ENCODE measurements at places on chromosomes 6 and 20.

DNA sequence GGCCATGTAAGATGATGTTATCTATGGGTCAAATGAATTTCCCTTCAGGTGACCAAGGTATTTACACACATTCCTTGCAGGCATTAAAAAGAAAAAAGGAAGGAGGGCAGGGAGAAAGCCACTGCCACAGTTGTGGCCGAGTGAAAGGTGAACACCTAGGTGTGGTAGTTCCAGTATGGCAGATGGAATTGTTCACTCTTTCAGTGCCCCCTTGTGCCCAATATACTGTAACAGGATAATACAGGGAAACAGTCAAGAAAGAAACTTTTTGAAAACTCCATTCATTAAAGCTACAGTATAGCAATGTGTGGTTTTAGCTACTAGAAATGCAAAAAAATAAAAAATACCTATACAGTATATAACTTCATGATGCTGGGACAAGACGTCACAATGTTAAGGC, 52.1 kb downstream of the BMP2 start:
- no peak for DNase-seq

GRCh38 chr20:25237610-25238318, 10.1 kb upstream of the PYGB start:
- DNase-seq = peak; percentile 87

DNA sequence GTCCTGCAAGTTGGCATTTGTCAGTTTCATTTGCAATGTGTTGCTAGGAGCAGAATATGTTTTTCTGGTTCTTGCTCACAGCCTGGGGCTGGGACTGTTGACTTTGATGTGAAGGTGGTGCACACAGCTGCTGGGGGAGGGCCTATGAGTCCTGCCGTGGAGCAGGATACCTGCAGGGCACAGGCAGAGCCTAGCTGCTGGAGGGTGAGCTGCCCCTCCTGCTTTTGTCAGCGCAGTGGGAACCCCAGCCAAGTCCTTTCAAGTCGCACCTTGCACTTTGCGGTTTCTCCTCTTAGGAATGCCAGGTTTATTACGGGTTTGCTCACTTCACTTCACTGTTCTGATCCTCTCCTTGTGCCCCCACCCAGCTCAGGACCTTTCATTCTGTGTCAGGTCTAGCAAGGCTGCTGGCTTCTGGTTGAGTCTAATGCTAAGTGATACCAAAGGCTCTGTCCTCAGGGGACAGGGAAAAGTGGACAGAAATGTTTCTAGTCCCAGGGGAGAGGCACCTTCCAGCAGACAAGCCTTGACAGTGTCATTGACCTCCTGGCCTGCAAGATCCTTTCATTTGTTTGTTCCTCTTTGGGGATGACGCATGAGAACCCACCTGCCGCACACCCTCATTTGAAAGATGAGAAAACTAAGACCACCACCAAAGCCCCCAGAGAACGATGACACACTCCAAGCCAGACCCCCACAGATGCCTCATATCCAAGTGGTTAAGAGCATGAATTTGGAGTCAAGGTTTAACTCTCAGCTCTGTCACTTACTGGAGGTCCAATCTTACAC, 2.7 kb upstream of the SPO11 start:
- DNase-seq = no peak

DNA sequence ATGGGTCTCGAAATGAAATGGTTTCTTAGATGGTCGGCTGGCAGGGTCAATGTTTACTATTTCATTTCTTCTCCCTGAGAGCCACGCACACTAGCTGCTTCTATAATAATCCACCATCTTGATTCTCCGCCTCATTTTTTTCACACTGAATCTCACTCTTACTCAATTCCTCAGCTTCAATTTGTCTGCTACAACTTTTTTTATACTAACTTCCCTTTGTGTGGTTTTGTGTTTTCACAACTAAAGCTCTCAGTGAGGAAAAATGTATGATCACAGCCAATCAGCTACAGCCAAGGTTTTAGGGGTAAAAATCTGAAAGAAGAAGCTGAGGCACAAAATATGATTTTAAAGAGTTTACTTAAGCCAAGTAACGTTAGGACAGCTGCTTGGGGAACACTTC, 1309.4 kb downstream of the EPHA7 start:
- no peak for DNase-seq

- DNase-seq = no peak
Measured at GRCh38 chr6:55524441-55524840, 54.6 kb downstream of the HMGCLL1 start.

- DNase-seq = no peak
Measured at GRCh38 chr6:85680388-85680787, 37.7 kb upstream of the SYNCRIP start.

DNA sequence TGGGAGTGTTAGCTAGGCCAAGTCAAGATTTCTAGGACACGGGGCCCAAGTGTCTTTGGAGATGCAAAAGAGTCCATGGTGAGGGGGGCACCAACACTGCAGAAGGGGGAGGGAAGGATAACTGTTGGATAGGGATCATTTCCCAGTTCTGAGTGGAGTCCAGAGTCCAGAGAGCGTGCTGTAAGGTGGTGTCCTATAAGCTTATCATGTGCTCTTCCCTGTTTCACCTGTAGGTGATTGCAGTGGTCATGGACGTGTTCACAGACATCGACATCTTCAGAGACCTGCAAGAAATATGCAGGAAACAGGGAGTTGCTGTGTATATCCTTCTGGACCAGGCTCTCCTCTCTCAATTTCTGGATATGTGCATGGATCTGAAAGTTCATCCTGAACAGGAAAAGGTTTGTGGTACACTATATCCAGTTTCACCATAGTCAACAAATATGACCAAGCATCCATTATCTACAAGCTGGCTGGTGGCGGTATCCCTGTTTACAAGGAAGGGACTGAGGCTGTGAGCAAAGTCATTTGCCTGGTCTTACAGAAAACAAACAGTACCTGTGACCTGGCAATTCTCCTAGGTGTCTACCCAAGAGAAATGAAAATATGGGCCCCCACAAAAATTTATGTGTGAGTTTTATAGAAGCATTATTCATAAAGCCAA, 15.6 kb downstream of the FAM83D start:
- peak; percentile 12 for DNase-seq

DNA sequence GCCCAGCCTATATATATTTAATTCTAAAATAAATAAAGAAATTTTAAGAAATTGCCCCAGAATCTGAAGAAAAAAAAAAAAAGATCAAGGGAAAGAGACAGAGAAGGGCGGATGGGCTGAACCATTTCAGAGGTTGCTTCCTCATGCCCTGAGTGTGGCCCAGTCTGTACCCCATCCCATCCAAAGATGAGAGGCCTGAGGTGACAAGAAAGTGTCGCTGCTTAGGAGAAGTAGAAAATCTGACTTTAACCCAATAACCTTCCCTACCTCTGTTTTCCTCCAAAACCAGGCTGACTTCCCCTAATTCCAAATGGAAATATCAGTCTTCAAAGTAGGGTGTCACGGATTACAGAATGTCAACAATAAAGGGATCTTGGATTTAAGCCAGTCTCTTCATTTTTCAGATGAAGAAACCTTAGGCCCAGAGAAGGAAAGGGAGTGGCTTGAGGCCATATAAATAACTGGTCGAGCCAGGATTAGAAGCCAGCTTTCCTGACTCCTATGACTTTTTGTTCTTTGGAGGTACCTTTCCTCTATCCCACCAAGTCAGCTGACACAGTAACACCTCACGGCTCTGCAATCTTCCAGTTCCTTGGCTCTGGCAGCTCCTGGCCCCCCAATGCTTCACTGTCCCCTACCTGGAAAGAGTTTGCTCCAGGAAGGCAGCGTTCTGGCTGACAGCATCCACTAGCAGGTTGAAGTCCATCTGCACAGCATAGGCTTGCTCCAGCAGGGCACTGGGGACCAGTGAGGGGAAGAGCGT, 10.1 kb downstream of the GSS start:
- no peak for DNase-seq

- DNase-seq = no peak
Measured at GRCh38 chr6:114997813-114998292, 655.0 kb upstream of the HS3ST5 start.

DNA sequence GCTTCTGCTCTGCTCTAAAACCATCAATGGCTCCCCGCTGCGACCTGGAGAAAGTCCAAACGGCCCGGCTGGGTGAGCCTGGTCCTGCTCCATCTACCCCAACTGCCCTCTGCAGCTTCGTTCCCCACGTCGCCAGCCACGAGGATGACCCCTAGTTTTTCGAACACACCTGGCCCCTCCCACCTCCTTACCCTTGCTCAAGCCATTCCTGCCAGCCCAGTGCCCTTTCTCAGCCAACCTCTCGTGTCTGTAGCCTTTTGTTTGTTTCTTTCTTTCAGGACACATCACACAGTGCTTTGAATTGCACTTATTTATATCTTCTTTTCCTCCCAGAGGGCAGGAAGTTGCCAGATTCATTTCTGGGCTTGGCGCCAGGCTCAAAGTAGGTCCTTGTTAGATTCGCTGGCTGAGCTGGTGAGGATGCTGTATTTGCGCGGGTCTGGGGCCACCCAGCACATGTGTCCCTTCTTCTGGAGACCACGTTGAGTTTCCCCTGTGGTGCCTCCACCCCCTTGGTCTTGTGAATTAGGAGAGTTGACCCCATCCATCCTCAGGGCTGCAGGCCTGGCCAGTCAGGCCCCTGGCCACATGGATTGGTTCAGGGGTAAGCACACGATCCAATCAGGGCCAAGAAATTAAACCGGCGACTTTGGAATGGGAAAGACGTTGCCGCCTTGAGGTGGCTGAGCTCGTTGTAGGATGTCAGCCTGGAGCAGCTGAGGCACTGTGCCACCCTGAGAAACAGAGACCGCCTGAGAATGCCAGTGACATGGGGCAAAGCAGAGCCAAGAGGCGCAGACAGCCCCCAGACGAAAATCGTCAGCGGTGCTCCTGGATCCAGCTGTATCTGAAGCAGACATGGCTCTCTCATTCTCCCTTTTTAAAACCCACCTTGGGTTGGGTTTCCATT, 156.0 kb downstream of the CEBPB start:
- DNase-seq = peak; percentile 97

GRCh38 chr6:33453393-33454008, 875 bp upstream of the ZBTB9 start:
- no peak for DNase-seq

- DNase-seq = no peak
Measured at GRCh38 chr6:42123379-42124103, 18.9 kb downstream of the C6orf132 start.

GRCh38 chr6:56173228-56173627, 74.2 kb downstream of the COL21A1 start:
- DNase-seq = no peak

DNA sequence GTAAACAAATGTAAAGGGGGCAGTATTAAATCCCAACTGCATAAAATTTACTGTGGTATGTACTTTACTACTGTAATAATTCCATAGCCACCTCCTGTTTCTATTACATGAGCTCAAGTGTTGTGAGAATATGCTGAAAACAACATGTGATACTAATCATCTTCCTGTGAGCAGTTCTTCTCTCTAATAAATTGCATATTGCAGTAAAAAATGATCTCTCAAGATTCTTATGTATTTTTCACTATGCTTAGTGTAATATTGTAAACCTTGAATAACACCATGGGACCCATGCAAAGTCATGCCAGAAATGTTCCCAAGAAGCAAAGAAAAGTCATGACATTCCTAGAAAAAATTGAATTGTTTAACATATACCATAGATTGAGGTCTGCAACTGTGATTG, 133.0 kb upstream of the ATXN1 start:
- no peak for DNase-seq

GRCh38 chr6:26272171-26272637, 92.8 kb upstream of the BTN3A2 start:
- DNase-seq = peak; percentile 74

DNA sequence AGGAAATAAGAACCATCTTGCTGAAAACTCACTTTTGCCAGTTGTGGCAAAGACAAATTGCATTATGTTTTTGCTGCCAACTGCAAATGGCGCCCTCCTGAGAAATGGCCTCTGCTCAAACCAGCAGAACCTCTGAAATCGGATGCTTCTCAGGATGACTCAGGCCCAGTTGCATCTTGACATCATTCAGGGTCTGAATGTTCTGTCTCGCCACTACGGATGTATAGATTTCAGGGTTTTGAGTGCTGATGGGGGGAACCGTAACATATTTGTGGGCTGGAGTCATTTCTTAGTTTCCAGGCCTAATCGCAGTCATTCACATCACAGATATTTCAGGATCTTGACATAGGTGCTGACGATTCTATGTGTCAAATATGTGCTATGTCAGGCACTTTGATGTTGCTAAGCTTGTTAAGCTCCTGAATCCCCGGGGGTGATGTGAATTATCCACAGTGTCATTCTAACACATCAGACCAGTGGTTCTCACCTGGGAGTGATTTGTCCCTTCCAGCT, 207.1 kb downstream of the NFATC2 start:
- DNase-seq = no peak

- no peak for DNase-seq
Measured at GRCh38 chr6:117130125-117130524, 135.2 kb upstream of the VGLL2 start.

DNA sequence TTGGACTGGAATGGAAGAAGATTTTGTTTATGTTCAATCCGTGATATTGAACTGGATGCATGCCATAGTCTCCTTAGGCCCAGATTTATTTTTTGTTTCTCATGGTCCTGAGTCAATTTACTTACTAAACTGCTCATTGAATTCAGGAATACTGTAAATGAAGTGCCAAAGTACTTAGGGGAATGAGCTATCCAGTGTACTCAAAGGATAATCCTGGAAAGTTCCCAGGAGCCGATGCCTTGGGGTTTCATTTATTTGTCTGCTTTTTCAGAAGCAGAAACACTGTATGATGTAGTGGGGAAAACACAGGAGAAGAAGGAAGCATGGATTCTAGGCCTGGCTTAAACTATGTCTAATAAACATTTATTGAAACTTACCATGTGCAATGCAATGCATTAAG, 56.1 kb upstream of the THEMIS start:
- DNase-seq = no peak

DNA sequence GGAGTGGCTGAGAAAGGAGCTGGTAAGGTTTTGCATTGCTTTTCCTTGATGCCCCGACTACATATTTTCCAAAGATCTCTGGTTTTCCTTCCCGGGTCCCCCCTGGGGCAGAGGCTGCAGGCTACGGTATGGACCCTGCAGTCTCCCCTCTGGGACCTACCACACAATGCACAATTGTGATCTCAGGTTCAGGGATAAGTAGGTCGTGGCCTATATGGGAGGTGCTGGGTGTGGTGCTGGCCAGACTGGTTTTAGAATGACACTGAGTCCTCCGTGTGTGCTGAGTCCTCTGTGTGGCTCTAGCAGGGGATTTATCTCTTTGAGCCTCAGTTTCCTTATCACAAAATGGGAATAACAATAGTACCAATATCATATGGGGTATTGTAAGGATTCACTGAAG, 376 bp downstream of the C20orf202 start:
- no peak for DNase-seq

GRCh38 chr6:7541175-7542064, at the start of gene DSP:
Gene DSP, plus strand, starts transcription at chr6:7541671. Its CDS starts 245 bp downstream, at chr6:7541916.
- no peak for DNase-seq

- DNase-seq = no peak
Measured at GRCh38 chr20:25338112-25339023, 52.3 kb downstream of the ABHD12 start.

DNA sequence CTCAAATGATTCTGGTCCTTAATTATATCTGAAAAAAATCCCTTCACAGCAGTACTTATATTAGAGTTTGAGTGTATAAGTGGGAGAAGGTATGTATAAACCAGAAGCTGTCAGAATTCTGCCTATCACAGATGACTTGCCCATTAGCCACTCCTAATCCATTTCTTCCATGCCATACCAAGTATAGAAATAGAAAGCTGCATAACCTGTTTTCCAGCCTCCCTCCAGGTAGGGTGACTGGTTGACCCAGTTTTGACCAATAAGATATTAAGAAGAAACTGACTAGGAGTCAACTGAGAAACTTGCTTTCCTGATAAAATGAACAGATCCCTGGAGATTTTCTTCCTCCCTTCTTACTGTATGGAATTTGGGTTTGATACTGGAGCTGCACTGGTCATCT, 112.2 kb upstream of the GRIK2 start:
- no peak for DNase-seq
